Globus pallidus (tissue), 1 donor: ENCODE measurements at places on chromosomes 3 and 15.

DNA sequence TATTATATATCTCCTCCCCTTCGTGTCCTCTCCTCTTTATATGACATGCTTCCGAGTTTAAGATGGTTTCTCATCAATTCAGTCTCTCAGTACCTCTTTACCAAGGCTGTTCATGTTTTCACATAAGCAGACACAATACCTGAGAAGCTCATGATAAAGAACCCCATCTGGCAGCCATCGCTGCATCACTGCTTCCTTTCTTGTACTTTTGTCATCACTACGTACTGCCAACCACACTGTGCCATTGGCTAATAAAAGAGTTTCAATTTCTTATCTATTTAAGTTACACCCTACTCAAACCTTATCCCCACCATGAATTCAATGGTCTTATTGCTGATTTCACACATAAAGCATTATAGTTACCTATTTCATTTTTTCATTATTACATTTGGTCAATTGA lies 484.7 kb upstream of the CNTN4 start:
- no peak for DNase-seq

- DNase-seq: peak; percentile 35
Measured at GRCh38 chr3:177725165-177725564, 527.9 kb upstream of the TBL1XR1 start.

- DNase-seq: no peak
Measured at GRCh38 chr3:30292192-30292893, 314.1 kb upstream of the TGFBR2 start.

- DNase-seq: no peak
Measured at GRCh38 chr3:34323517-34323916, 525.1 kb downstream of the PDCD6IP start.

DNA sequence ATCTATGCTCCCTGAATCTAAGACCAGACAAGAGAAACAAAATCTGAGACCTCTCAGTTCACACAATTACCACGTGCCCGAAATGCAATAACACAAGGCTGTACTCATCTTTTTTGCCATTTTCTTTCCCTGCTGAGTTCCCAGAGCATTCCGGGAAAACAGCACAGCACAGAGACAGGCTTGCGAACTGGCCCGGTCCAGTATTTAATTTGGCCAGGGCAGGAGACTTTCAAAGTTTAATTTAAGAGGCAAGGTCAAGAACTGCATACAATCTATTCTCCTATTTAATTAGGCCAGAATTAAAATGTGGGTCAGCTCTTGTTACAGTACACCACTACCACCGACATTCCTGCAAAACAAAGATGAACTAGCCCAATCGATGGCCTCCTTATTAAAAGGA lies 87.5 kb upstream of the SNRPA1 start:
- no peak for DNase-seq

- DNase-seq: no peak
Measured at GRCh38 chr3:196115678-196116083, 33.8 kb upstream of the TFRC start.

DNA sequence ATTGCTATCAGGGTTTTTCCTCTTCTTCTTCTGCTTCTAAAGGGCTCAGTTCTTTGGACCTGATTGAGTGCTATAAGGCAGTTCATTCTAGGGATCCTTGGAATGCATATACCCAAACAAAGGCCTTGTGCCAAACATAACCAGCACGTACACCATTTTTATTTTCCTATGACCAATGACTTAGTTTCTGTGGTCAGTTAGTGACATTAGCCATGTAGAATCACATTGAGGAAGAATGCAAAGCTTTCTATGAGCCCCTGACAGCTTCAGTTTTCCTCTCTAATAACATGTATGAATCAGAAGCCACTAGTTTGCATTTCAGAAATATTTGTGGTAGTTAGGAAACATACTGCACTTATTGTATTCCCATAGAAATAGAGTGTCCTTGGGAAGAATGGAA lies 240.0 kb downstream of the THRB start:
- no peak for DNase-seq

DNA sequence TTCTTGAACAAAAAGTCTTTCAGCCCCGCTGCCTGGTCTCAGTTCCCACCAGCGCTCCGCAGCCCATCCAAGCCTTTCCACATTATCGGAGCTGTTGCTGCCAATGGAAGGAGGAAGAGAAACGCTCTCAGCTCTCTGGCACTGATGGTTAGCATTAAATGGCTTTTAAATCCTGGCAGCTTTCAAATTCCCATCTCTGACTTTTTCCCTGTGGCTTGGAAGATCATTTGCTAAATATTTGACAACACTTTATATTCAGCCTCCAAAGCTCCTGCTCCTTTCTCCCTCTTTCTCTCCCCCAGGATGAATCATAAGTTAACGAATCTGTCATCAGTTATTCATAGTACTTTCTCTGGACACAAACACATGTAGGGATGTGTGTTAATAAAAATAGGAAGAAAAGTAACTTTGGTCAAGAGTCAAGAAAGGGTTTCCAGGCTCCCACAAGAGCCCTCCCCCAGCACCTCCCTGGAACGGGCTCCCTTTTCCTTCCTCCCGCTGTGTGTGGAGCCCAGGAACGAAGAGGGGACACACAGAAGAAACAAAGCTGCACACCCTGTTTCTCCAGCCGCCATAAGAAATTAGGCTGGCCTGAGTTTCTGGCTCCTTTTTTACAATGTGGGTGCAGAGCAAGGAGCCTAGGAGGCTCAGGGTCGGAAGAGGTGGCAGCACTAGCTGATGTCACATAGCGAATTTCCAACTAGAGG lies 47.6 kb upstream of the TSEN2 start:
- no peak for DNase-seq

- no peak for DNase-seq
Measured at GRCh38 chr3:154112146-154112852, 8.9 kb upstream of the ARHGEF26 start.

- DNase-seq: no peak
Measured at GRCh38 chr3:3726549-3726948, 72.7 kb upstream of the LRRN1 start.

- no peak for DNase-seq
Measured at GRCh38 chr15:90637693-90638092, 79.5 kb upstream of the BLM start.

DNA sequence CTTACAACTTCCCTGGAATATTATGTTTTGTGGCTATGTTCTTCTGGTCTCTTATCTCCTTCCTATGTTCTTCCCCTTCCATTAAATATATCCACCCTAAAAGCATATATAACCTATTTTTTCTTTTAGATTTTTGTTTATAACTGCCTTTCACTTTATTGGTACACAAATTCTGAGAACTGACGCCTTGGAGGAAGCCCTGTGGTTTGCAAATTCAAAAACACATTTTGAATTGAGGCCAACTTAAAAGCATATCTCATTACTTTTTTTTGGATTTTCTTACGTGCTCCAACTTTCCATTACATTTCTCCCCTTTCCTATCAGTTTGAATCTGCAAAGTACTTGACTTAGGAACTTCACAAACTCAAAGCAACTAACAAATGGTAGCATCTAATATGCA lies 15.3 kb upstream of the COLQ start:
- DNase-seq: no peak

DNA sequence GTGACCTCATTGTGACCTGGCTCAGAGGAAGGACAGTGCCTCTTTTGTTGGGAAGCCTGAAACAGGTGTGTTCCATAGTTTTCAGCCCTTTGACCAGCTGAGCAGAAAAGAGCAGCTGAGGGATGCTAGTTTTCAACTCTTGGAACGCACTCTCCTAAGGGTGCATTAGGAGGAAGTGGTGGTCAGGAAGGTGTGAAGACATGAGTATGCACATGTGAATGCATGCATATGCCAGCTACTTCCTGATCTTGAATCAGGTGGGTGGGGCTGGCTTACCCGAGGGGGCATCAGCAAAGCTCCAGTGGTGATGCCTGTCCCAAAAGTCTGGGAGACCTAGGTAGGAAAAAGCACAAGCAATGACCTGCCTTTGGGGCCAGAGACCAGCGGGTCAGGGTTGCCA lies 23.3 kb upstream of the CEMIP start:
- DNase-seq: no peak

DNA sequence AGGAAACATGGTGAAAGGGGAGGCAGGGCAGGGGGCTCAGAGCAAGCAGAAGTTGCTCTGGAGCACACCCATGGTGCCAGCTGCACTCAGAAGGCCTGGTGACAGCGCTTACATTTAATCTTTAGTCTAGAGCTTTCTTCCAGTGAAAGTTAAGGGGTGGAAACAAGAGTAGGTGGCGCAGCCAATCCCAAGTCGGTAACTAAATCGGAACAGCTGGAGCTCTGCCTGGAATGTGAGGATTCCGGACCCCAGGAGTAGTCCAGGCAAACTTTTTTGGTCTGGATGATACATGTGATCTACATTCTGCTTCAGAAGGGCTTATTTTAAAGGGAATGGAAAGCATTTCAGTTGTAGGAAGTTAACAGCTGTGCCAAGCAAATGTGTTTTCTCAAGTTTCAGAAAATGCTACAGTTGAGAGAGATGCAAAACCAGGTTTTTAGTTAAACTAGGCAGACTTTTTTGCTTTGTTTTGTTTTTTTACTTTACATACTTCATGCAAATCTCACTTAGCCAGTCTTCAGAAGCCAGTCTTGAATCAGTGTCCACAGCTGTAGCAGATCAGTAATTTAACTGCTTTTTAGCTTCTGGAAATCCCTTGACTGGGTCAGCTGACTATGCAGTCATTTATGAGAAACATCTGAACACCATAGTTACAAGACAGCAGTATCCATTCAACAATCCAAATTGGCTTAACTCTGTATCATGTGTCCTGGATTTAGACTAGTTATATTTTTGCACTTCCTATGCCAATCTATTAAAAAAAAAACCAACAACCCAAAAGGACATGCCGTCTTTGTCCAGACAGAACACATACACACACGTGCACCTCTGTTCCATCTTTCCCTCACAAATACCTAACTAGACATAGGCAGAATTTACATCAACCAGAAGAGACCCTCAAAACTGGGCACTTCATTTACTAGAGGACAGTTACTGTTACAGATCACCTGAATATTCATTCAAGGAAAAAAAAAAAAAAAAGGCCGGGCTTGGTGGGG lies 33.2 kb downstream of the ZNF106 start:
- peak; percentile 78 for DNase-seq

GRCh38 chr15:36495456-36495991 lies 83.9 kb upstream of the CDIN1 start:
- no peak for DNase-seq

- no peak for DNase-seq
Measured at GRCh38 chr3:54349691-54350090, 227.3 kb downstream of the CACNA2D3 start.

DNA sequence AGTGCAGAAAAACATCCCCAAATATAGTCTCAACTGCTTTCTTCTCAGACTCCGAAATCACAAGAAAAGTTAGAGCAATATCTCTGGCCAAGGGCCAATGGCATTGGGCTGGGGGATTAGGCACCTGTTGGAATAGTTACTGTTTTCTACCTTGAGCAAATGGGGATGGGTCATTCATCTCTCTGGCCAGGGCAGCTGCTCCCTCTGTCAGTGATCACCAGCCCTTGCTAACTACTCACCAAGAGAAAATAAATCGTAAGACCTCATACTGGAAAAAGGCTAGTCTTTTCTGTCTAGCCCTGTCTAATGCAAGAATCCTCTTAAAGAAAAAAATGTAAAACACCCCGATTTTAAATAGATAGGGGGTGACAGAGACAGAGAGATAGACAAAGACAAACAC lies 10.9 kb downstream of the CERS3 start:
- no peak for DNase-seq

- DNase-seq: no peak
Measured at GRCh38 chr3:39727415-39727814, 82.0 kb upstream of the MYRIP start.

- no peak for DNase-seq
Measured at GRCh38 chr15:74400915-74401757, 32.6 kb downstream of the SEMA7A start.

DNA sequence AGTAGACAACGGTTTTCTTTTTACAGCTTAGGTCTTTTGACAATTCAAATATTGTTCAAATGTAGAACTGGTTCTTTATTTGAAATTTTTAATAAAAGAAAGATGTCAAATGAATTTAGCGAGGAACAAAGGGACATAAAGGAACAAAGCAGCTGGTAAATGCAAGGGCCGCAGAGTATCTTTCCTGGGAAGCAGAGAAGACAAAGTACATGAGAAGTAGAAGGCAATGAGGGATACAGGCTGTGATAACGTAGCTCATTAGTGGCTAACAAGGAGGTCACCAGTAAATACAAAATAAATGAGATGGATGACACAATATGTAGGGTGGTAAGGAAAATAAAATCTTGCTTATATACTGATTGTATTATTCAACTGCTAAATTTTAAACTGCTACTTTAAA lies 762.8 kb downstream of the VGLL3 start:
- DNase-seq: no peak

DNA sequence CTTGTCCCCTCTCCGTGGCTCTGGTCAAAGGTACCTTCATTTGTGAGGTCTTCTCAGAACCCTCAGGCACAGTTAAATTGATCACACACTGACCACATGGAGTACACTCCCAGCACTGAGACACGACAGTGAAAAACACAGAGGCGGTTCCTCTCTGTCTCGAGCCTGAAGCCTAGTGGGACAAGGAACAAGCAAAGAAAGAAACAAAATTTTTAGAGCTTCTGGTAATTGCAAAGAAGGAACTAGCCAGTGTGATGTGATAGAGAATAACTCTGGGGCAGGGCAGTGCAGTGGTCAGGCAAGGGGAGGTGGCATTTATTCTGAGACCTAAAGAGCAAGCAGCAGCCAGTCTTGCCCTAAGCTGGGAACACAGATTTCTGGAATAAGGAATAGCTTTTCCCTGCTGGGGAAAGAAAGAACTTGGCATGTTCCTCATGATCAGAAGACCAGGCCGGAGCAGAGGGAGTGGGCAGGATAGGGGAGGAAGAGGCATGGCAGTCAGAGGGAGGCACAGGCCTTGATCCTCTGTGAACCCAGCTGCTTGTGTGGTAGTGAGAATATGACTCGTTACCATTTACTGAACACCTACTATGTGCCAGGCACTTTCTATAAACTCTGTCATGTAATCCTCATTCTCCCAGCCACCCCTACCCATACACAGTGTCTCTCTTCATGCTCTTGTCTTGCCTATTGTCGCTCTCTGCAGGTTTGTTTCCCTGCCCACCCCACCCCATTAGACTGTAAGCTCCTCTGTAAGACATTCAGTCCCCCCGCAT lies 262.3 kb upstream of the HES1 start:
- no peak for DNase-seq

- DNase-seq: no peak
Measured at GRCh38 chr15:73796331-73796831, 43.2 kb upstream of the INSYN1 start.

DNA sequence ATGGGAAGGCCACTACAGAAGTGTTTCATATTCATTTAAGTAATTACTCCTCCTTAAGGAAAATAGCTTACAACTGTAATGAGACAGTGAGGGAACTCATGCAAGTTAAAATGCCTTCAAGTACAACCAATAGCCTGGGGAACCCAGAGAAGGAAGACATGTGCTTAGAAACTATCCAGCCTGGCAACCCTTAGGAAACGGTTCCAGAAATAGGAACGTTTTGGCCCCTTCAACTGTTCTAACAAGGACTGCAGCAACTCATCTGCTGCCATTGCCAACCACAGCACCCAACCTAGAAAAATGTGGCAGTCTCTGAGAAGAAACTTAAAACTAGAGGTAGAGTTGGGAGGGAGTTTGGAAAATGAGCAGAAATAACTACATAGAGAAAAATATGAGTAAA lies 147.5 kb upstream of the STRIT1 start:
- peak; percentile 24 for DNase-seq

GRCh38 chr3:17478673-17479072 lies 263.8 kb downstream of the TBC1D5 start:
- DNase-seq: no peak

- DNase-seq: no peak
Measured at GRCh38 chr15:91909111-91909510, 55.6 kb downstream of the SLCO3A1 start.
